ENCODE measurements at places on chromosomes 2 and 18.

GRCh38 chr18:39701055-39701783 lies 2135.6 kb upstream of the CELF4 start:
- no peak for DNase-seq

DNA sequence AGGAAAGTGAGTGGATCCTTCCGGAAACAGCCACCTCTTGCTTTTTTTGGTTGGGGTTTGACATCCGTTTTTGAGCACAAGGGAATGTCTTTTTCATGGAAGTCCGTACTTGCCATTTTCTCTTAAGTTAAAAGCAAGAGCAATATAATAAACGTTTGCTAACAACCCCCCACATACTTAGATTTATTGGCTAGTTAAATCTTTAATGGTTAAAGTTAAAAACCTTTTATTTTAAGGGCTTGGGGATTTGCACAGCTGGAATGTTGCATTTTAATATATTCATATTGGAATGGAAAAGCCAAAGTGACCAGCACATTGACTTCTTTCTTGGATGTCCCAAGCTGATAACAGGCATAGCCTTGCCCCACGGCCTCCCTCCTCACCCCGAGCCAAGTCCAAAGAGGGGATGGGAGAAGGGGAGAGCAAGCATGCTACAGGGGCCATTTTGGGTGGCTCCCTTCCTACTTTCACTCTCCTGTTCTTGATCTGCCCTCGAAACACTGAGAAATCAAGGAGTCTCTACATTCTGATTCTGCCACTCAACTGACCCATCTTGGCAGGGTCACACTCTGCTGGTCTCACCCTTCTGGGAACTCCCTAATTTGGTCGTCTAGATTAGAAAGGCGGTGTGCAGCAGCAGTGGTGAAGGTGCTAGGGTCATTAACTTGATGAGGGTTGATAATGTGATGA lies 48.1 kb upstream of the PKDCC start:
- DNase-seq: no peak

DNA sequence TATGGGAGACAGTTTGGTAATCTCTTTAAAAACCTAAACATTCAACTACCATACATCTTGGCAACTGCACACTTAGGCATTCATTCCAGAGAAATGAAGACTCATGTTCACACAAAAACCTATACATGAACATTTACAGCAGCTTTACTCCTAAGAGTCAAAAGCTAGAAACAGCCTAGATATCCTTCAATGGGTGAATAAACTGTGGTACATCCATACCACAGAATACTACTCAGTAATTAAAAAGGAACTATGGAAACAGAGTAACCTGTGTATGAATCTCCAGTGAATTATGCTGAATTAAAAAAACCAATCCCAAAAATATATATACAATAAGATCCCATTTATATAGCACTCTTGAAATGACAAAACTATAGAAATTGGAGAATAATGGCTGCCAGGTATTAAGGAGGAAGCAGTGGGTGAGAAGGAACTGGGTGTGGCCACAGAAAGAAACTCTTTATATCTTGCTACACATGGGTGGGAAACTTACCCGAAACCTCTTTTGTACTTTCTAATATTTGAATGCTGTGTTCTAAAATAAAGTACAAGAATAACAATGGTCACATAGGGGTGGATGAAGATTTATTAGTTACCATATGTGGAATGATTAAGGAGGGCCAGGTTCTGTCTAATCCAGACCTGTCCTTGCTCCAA lies 13.7 kb downstream of the SESTD1 start:
- no peak for DNase-seq

- DNase-seq: no peak
Observed at GRCh38 chr2:201813996-201814760, 7.8 kb downstream of the CDK15 start.

Data from esophagus squamous epithelium (tissue), 5 donors.